Mesenchymal stem cell (in vitro differentiated cells and primary cell): ENCODE measurements at places on chromosomes 7 and 10.

DNA sequence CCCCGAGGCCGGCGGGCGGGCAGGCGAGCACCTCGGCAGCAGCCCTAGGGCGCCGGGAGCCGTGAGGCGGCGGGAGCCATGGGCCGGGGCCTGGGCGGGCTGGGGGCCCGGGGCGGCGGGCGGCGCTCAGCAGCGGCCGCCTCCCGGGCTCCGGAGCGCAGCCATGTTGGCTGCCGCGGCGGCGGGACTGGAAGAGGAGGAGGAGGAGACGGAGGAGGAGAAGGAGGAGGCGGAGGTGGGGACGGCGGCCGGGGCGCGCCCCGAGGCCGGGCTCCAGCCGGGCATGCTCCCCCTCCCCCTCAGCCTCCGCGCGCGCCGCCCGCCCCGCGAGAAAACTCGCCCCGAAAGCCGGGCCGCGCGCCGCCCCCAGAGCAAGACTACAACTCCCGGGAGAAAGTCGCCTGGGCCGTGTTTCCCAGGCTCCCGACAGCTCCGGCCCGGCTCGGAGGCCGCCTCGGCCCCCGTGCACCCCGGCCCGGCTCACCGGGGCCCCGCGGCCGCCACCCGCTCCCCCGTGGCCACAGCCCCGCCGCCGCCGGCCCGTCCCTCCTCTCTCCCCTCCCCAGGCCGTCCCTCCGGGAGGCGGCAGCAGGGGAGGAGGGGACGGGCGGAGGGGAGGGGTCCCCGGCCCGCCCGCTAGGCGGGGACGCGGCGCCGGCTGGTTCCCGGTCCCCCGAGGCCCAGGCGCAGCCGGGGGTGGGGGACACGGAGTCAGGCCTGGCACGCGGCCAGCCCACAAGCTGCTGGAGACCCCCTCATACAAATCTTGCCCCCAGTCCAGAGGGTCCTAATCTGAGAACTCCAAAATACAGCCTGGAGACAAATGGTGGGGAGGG is at the start of gene DLG5:
DLG5 (minus strand) TSS at position 190 of the 836 bp plus-strand sequence. CDS start 235 bp downstream, outside the sequence.
- H3K4me3 ChIP-seq, result peak within 1 kb of the TSS; percentile 90
- H3K4me1 ChIP-seq, result peaks cover 16% of the 10 kb centered on the region
- no peak within 1 kb of the TSS for H3K27ac ChIP-seq
- peak; percentile 55 for DNase-seq
- no peaks in the 10 kb centered on the region for H3K27me3 ChIP-seq

GRCh38 chr10:12981570-12981969 is 19.9 kb downstream of the CCDC3 start:
- no peak overlapping the region for H3K27ac ChIP-seq
- peaks cover 17% of the 10 kb centered on the region for H3K27me3 ChIP-seq
- no peaks in the 10 kb centered on the region for H3K36me3 ChIP-seq
- H3K4me3 ChIP-seq, result no peak overlapping the region
- peak; percentile 88 for DNase-seq

GRCh38 chr7:126659124-126659523 is 593.6 kb downstream of the GRM8 start:
- H3K36me3 ChIP-seq, result no peaks in the 10 kb centered on the region
- no peaks in the 10 kb centered on the region for H3K27me3 ChIP-seq
- H3K27ac ChIP-seq, result no peak overlapping the region
- no peak for DNase-seq

DNA sequence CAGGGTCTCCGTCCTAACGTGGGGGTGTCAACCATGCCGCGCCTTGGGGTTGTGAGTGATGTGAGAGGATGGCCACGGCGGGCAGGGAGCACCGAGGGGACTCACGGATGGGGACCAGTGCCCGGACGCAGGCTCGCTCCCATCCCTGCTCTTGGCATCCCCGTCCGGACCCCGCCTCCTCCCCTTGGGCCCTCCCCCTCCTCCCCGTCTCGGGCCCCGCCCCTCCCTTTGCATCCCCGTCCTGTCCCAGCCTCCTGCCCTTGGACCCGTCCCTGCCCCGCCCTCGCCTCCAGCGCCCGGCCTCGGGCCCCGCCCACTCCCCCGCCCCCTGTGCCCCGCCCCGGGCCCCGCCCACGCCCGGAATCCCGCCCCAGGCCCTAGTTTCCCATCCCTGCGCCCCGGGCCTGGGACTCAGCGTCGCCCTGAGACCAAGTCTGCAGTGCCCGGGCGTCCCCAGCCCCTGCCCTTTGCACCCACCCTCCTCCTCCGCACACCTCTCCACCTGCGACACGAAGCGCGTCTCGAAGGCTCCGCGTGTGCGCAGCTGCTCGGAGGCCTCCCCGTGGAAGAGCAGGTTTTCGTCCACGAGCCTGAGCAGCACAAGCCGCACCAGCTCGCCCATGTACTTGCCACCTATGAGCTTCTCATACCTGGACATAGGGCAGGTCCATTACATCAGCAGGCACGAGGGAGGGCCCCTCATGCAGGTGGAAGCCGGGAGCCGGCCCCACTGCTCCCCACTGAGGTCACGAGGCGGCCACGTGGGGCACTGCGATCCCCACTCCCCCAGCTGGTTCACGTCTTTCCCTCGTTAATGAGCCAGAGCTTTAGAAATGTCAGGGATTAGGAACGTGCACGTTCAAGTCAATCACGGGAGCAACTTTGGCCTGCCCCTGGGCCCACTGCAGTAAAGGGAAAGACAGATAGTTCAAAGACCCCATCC is 5.1 kb upstream of the MYL7 start:
- no peak overlapping the region for H3K27ac ChIP-seq
- H3K27me3 ChIP-seq, result peaks cover 16% of the 10 kb centered on the region
- H3K4me3 ChIP-seq, result peak overlapping the region; percentile 76
- peak; percentile 32 for DNase-seq
- peaks cover 21% of the 10 kb centered on the region for H3K4me1 ChIP-seq
- no peaks in the 10 kb centered on the region for H3K36me3 ChIP-seq

- no peaks in the 10 kb centered on the region for H3K36me3 ChIP-seq
- no peaks in the 10 kb centered on the region for H3K4me1 ChIP-seq
- H3K4me3 ChIP-seq, result no peak overlapping the region
- no peak overlapping the region for H3K27ac ChIP-seq
- no peaks in the 10 kb centered on the region for H3K27me3 ChIP-seq
Measured at GRCh38 chr10:112562809-112563663, 116.0 kb downstream of the VTI1A start.

DNA sequence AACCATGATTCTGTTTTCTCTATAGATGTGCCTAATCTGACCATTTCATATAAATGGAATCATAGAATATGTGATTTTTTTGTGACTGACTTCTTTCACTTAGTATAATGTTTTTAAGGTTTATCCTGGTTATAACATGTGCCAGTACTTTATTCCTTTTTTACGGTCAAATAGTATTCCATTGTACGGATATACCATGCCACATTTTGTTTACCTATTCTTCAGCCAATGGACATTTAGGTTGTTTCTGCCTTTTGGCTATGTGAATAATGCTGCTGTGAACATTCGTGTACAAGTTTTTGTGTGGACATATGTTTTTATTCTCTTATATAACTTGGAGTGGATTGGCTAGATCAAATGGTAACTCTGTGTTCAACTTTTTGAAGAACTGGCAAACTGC is 178.3 kb upstream of the TCF7L2 start:
- H3K27me3 ChIP-seq, result no peaks in the 10 kb centered on the region
- H3K36me3 ChIP-seq, result peaks cover 4% of the 10 kb centered on the region
- no peak overlapping the region for H3K27ac ChIP-seq
- DNase-seq, result no peak
- H3K4me3 ChIP-seq, result no peak overlapping the region

DNA sequence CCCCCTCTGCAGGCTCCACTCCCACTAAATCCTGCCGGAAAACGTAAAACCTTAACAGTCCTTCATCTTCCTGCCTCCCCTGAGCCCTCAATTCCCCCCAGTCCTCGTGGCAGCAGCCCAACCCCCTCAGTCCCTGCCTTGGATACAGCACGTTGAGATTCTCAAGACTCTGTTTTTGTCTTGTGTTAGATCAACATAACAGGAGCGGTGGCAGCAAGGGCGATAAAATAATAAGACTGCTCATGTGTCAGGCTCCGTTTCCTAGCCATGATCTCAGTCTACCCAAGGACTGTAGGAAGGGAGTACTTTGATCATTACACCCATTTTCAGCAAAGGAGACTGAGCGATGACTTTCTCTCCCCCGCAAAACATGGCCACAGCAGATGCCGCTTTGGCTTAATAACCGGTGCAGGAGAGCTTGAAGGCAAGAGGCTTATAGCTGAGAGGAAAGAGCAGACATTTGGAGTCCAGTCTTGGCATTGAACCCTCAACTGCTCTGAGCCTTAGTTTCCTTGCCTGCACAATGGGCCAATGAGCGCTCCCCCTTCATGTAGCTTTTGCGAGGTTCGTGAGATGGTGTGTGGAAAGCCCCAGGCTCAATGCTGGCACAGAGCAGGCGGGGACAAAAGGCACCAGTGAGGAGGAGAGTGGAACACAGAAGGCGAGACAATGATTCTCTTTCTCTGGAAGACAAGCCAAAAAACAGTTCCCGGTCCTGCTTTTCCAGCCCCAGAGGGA is 42.1 kb upstream of the PCBD1 start:
- DNase-seq, result no peak
- H3K36me3 ChIP-seq, result no peaks in the 10 kb centered on the region
- peaks cover 45% of the 10 kb centered on the region for H3K27me3 ChIP-seq

DNA sequence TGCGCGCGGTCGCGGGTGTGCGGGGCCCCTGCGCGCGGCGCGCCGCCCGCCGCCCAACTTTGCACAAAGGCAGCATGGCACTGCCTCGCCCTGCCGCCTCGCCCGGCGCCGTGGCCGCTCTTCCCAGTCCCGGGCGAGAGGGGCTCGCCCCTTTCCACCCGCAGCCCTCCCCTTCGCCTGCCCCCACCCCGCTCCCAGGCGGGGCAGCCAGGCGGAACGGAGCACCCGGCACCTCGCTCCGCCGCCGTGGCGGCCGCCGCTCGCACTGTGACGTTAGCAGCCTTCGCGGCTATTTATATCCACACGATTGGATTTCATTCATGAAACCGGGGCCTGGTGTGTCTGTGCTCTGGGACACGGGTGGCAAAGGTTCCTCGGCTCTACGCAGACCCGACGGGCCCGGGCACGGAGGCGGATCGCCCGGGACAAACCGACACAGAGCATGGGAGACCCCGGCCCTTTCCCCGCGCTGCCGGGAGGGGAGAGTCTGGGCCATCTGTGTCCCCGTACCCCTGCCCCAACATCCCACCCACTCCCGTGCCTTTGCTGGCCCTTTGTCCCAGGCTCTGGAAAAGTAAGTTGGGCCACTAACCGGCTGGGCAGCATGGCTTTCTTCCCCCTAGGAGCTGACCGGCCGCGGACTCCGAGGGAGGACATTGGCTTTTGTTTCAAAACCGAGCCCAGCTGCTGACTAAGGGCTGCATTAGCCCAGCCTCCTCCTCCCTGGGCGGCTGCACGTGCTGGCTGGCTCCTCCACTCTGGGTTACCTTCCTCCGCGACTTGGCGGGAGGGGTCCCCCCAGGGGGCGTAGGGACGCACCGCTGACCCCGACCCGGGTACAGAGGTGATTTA is at the start of gene RHOBTB1:
RHOBTB1 (minus strand) TSS at position 128 of the 852 bp plus-strand sequence. CDS start 32,643 bp downstream, outside the sequence.
- no peaks in the 10 kb centered on the region for H3K36me3 ChIP-seq
- peak within 1 kb of the TSS; percentile 98 for H3K27ac ChIP-seq
- DNase-seq, result peak; percentile 95
- H3K4me3 ChIP-seq, result peak within 1 kb of the TSS; percentile 81
- H3K27me3 ChIP-seq, result no peaks in the 10 kb centered on the region
- H3K4me1 ChIP-seq, result peaks cover 5% of the 10 kb centered on the region

DNA sequence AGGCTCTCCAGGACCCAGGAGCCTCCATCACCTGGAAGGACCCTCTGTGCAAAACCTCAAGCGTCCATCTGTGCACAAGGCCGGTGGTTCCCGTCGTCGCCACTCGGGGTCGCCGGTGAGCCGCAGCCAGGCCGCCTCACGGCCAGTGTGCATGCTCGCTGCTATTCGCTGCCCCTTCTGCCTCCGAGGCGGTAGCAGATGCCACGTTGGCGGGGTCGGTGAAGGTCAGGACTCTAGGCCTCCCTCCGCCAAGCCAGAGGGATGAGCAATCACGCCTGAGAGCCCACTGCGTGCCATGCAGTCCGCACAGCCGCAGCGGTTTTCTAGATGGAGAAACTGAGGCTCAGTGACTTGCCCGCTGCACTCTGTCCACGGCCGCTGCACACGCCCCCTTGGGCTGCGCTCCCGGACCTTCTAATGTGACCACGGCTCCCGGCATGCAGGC is 5.7 kb downstream of the UPK3B start:
- H3K27ac ChIP-seq, result no peak overlapping the region
- no peak for DNase-seq
- peak overlapping the region; percentile 47 for H3K4me3 ChIP-seq
- no peaks in the 10 kb centered on the region for H3K36me3 ChIP-seq

DNA sequence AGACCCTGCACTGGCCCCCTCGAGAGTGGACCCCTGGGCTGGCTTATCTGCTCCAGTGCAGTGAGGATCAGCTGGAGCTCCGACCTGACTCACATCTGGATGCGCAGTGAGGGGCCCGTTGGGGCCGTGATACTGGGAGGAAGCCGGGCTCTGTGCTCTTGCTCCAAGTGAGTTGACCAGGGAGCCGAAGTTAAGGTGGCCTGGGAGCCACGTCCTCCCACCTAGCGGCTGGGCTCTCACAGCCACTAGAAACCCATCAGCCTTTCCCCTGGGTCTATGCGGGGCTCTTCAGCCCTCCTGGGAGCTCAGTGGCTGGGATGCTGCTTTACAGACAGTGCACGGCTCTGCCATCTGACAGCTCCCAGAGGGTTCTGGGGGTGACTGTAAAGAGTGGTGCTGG is 9.1 kb downstream of the ALKBH4 start:
- DNase-seq, result no peak
- peaks cover 2% of the 10 kb centered on the region for H3K4me1 ChIP-seq
- no peak overlapping the region for H3K27ac ChIP-seq
- H3K36me3 ChIP-seq, result peaks cover 46% of the 10 kb centered on the region
- H3K4me3 ChIP-seq, result no peak overlapping the region

DNA sequence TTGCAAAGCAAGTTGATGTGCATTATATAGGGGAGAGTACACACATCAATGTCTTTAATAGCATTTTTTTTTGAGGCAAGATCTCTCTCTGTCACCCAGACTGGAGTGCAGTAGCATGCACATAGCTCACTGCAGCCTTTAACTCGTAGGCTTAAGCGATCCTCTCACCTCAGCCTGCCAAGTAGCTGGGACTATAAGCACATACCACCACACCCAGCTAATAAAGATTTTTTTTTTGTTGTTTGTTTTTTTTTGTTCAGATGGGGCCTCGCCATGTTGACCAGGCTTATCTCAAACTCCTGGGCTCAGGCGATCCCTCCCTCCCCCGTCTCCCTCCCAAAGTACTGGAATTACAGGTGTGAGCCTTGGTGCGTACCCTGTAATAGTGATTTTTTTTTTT is 1.5 kb downstream of the UMAD1 start:
- H3K27ac ChIP-seq, result no peak overlapping the region
- peaks cover 9% of the 10 kb centered on the region for H3K36me3 ChIP-seq
- peaks cover 5% of the 10 kb centered on the region for H3K4me1 ChIP-seq
- no peaks in the 10 kb centered on the region for H3K27me3 ChIP-seq
- H3K4me3 ChIP-seq, result peak overlapping the region; percentile 95

DNA sequence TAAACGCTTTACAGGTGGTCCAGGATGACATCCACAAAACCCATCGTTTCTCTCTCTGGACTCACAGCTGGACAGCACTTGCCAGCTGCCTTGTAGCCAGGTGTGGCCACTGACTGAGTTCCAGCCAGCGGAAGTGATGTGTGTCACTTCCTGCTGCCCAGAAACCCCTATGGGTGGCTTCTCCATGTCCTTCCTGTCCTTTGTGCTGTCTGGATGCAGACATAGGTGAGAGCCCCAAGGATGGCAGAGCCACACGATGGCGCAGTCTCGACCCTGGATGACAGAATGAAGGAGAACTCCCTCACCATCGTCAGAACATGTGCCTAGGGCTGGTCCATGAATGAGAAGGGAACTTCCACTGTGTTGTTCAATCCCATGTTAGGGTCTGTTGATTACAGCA is 22.1 kb downstream of the NMT2 start:
- H3K36me3 ChIP-seq, result no peaks in the 10 kb centered on the region
- no peaks in the 10 kb centered on the region for H3K27me3 ChIP-seq
- H3K27ac ChIP-seq, result no peak overlapping the region
- DNase-seq, result no peak
- H3K4me3 ChIP-seq, result no peak overlapping the region
